Activated naive CD4-positive, alpha-beta T cell treated with anti-CD3 and anti-CD28 coated beads, Interleukin-2, amount 10 ng/mL, durations not matched to agents 7 days and 5 days (primary cell): ENCODE measurements at places on chromosomes 13 and 19.

DNA sequence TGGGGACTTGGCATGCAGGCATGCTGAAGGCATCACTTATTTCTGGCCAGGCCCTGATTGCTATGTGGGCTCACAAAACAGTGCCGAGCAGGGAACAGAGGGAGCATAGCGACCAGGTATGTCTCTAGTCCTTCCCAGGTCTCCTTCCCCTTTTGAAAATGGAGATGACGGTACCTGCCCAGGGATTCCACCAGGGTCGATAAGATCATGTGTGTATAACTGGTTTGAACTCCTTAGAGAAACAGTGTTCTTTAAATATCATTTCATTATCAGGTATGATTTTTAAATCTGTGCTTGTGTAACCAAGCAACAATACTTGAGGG is 280.6 kb downstream of the FOXO1 start:
- no peak for DNase-seq

- no peak for DNase-seq
Observed at GRCh38 chr13:34587576-34587975, 354.5 kb upstream of the NBEA start.

DNA sequence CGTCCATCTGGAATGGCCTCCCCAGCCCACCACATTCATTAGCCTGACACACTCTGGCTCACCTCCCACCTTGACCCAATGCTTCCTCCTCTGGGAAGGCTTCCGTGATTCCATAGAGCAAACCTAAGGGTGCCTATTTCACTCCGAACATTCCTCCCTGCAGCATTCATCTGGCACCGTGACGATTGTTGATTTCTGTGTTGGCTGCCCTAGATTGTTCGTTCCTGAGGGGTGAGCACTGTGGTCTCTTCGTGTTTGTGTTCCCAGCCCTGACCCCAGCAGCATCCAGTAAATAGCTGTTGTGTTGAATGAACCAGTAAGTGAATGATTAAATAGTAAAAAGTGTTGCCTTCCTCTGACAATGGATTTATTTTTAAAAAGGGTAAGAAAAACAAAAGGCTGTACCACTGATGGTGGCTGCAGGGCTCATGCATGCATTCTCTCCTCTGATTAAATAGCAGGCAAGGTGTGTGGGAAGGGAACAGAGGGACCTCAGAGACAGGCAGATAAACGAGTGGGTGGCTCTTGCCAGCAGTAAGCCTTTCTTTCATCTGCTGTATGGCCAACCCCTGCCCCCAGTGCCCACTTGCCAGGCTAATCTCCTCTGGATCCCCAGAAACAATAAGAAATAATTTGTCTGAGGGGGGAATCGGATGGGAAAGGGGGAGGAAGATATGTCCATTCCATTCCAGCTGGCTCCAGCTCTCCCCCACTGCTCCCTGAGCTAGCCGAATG is 48.4 kb upstream of the CACNA1A start:
- no peak for DNase-seq

- no peak for DNase-seq
Observed at GRCh38 chr13:20389696-20390525, 135.7 kb downstream of the CRYL1 start.

- no peak for DNase-seq
Observed at GRCh38 chr13:110314516-110315245, 7.6 kb downstream of the COL4A2 start.

DNA sequence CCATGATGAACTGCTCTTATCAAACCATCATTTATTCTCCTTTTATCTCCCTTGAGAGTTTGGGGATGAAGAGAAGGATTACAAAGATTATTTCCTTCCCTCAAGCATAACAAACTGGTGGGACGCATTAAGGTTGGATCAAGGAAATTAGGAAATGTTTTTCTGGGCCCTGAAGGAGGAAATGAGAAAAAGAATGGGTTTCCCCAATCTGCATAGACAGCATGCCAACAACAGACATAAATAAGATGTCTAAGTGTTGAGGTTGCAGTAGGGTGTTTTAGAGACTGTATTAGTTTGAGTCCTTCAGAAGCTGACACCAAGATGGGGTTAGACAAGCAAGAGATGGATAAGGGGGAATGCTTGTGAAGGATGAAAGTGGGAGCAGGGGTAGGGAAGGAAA is 7.3 kb downstream of the EPSTI1 start:
- no peak for DNase-seq

GRCh38 chr13:101916775-101917474 is 464.4 kb downstream of the ITGBL1 start:
- DNase-seq: no peak

DNA sequence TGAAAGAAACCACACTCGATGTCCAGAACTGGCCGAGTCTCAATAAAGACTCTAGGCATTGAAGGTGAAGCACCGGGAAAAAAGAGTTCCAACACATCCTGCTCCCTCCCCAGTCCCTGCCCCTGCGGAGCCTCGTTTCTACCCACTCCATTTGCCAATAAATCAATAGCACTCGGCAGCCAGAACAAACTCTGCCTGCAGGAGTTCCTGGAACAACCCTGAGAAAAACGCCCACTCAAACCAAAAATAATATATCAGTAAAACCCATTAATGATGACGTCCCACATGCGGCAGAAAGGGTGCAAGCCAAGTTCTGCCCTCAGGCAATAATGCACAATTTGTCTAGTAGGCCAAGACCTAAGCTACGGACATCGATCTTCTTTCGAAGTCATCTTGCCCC is 41.0 kb downstream of the PDCD5 start:
- DNase-seq: no peak

DNA sequence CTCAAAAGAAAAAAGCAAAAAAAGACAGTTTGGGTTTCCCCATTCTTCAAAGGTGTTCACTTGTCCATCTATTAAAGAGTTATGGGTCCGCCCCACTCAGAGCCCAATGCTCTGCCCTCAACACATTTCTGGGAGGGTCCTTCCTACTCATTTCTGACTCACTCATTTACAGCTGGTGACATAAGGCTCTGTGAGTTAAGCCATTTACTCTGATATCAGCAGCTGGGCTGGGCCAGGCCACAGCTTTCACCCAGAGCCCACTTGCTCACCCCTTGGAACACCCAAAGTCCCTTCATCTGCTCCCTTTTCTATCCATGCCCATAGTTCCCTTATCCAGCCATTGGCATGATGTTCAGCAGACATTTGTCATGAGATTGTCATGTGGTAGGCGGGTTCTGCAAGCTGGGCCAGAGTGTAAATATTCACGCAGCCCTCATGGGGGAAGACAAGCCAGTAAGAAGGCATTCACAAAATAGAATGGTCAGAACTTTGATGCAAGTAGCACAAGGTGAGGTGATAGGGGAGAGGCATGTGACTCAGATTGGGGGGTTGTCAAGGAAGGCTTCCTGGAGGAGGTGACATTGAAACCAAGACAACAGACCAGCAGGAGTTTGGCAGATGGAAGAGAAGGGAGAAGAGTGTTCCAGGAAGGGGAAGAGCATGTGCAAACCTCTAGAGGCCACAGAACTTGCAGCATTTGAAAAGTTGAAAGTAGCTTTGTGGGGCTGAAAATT is 5.9 kb downstream of the MAST1 start:
- DNase-seq: no peak

- DNase-seq: no peak
Observed at GRCh38 chr13:37407156-37407555, 191.4 kb downstream of the POSTN start.

- DNase-seq: no peak
Observed at GRCh38 chr19:11335449-11336146, 3.9 kb downstream of the RAB3D start.

DNA sequence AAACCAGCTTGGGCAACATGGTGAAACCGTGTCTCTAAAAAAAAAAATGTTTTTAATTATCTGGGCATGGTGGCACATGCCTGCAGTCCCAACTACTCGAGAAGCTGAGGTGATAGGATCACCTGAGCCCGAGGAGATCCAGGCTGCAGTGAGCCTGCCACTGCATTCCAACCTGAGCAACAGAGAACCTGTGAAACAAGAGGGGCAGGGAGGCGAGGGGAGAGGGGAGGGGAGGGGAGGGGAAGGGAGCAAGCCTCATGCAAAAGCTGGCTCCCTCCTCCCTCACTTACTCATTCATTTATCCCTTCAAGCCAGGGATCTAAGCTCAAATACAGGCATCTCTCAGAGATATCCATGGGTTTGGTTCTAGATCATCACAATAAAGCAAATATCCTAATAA is 8.9 kb downstream of the ATP7B start:
- DNase-seq: no peak

GRCh38 chr13:99796175-99796819 is 175.3 kb downstream of the ZIC5 start:
- peak; percentile 68 for DNase-seq

DNA sequence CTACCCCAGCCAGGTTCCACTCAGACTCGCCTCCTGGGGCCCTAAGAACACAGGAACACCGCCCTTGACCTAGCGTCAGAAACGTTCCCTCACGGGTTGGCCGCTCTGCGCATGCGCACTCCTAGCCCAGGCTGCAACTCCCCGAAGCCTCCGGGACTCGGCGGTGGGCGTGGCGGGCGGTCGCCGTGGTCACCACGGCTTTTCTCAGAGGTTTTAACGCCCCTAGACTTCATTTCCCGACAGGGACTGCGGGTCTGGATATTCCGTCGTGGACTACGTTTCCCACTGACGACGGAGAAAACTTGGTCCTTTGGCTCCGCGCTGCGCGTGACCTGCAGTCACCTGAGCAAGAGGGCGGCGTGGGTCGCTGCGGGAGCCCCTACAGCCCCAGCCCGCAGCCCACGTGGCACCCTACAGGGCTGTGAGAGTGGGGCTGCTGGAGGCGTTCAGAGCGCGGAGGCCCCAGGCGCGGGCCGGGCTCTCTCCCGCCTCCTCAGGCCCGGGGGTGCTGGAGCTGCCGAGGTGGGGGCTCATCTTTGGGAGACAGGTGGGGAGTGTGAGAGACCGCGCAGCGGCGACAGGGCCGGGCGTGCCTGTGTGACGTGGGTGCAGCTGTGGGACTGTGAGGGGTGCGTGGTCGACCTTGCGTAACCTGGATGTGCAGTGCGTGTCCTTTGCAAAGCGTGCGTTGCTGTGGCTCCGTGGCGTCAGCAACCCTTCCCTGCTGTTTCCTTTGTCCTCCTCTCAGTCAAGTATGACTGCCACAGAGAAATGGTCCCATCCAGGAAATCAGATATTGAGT is 38.0 kb upstream of the ZNF573 start:
- peak; percentile 24 for DNase-seq

GRCh38 chr19:42121656-42122069 is 10.6 kb downstream of the POU2F2 start:
- DNase-seq: peak; percentile 76

- no peak for DNase-seq
Observed at GRCh38 chr13:86585835-86586234, 786.6 kb upstream of the SLITRK6 start.

- no peak for DNase-seq
Observed at GRCh38 chr13:82678052-82678451, 1204.2 kb downstream of the SLITRK1 start.

- no peak for DNase-seq
Observed at GRCh38 chr13:26861941-26862340, 101.4 kb upstream of the GPR12 start.

DNA sequence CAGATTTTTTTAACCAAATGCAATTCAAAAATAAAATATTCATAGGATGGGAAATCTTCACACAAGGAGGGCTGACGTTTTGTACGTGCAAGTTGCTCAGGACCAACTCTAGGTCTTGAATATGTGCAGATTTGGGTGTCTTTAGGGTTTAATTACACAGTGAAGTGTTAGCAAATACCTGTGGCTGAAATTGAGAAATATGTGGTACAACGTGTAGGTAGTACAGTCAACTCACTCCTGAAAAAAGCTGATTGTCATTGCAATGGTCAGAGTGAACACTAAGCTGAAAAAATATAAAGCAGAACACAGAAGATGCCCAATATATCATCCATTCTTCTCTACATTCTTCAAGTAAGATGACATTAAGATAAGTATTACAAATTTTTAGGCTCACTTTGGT is 314.3 kb downstream of the SLITRK1 start:
- no peak for DNase-seq

- no peak for DNase-seq
Observed at GRCh38 chr19:16249826-16250404, 52.2 kb downstream of the AP1M1 start.

- DNase-seq: no peak
Observed at GRCh38 chr13:83204886-83205285, 677.4 kb downstream of the SLITRK1 start.

DNA sequence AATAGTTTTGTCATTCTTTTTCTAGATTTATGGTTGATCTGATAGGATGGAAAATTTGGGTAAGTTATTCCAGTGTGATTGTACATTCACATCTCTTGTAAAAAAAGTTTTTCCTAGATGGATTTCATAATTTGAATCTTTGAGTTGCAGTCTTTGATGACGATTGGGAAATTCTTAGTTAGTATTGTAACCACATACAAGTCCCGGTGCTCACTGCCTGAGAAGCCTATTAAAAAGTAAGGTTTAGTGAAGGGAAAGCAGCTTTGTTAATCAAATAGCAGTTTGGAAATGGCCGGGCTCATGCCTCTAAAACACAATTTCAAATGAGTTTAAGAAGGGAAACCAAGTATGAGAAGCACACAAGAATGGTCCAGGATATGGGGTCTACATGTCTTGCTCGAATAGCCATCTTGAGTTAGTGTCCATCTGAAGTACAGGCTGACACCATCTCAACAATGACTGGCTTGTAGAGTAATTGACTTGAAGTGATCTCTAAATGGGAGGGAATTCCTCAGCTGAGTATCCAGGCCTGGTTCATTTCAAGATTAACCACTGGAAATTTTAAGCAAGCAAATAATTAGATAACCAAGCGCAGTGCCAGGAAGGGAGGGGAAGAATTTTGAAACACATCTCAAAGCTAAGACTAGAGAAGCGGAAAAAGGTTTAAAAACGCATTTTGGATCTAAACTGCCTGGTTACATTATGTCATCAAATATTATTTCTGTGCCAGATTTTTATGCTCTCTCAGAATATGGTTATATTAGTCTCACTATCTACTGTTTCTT is 1145.6 kb upstream of the MIR17HG start:
- DNase-seq: no peak

DNA sequence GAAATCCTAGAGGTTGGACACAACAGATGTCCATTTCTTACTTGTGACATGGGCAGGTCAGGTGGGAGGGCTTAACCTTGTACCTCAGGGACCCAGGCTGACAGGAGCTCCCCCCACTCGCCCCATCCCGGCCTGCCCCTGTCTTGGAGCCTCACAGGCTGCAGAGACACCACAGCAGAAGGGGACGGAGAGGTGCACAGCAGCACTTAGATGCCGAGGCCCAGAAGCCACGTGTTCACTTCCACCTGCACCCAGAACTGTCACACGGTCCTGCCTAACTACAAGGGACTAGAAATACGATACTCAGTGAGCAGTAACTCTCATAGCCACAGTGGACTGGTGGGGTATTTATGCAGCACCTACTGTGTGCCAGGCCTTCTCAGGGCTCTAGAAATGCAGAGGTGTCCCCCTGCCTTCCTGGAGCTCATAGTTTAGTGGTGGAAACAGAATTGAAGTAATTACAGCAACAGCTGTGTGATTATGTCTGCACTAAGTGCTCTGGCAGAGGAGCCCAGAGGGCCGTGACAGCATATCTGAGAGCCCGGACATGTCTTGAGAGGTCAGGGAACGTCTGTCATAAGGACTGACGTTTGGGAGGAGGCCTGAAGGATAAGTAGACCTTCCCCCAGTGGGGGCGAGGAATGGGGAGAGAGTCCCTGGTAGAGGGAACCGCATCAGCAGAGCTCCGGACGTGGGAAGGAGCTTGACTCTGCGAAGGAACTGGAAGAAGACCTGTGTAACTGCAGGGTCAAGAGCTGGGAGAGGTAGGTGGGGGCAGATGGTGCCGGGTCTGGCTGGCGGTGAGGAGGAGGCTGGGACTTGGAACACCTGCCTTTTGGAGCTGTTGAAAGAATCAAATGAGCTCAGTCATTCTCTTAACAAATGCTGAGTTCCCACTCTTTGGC is 130.0 kb downstream of the SIPA1L3 start:
- DNase-seq: no peak

- DNase-seq: no peak
Observed at GRCh38 chr19:34649886-34650543, 26.9 kb downstream of the SCGB2B2 start.

- no peak for DNase-seq
Observed at GRCh38 chr13:48165727-48166126, 67.3 kb upstream of the ITM2B start.
